ENCODE measurements at places on chromosomes 2 and 18. TPM values are rescaled to one million over a fixed set of nuclear protein-coding genes. Genes with fewer than 3 reads are reported as not detected.

GRCh38 chr18:26082475-26082874, 7.9 kb downstream of the SS18 start:
- no peaks in the 10 kb centered on the region for H3K4me1 ChIP-seq
- peaks cover 4% of the 10 kb centered on the region for H3K36me3 ChIP-seq
- no peak overlapping the region for H3K27ac ChIP-seq
- no peaks in the 10 kb centered on the region for H3K27me3 ChIP-seq

DNA sequence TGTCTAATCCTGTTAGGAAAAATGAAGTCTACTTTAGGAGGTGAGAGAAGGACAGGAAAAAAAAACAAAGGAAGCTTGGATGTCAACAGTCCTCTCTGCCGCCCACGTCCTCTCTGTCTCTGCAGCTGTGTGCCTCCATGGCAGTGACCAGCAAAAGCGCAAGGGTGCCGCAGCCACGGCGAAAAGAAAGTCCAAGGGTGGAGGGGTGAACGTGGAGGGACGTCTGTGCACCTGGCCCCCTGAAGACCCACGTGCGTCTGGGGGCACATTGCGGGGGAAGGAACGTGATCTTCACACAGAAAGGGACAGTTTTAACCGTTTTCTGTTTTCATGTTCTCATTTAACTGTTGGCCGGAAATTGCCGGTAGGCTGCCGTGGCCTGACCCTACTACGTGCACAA, 152.7 kb downstream of the MBP start:
- H3K27ac ChIP-seq, result no peak overlapping the region
- no peaks in the 10 kb centered on the region for H3K36me3 ChIP-seq
- no peaks in the 10 kb centered on the region for H3K27me3 ChIP-seq

DNA sequence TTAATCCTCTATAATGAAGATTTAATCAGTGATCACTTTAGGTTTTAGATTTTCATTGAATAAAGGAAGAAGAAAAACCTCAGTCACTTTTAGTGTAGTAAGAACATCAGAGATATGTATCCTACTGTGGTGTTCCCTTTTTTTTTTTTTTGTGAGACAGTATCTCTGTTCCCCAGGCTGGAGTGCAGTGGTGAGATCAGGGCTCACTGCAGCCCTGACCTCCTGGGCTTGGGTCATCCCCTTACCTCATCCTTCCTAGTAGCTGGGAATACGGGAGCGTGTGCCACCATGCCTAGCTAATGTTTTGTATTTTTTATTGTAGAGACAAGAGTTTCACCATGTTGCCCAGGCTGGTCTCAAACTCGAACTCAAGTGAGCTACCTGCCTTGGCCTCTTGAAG, 5.1 kb downstream of the SLC39A10 start:
- no peak overlapping the region for H3K27ac ChIP-seq
- DNase-seq, result no peak
- H3K36me3 ChIP-seq, result peaks cover 6% of the 10 kb centered on the region
- peaks cover 44% of the 10 kb centered on the region for H3K4me1 ChIP-seq

DNA sequence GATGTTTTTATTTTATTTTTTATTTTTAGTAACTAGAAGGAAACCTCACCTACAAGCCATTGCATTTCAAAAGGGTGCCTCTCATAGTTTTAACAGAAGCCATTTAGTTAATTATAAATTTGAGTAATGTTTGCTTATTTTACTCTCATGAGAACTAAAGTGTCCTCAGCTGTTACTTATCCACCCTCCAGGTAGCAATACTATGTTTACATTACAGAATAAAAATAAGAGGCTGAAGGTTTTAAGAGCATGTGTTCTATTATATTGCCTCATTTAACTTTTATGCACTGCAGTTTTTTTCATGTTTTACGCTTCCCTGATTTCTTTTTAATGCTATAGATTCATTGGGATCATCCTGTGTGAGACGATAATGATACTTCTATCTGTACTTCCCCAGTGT, 235.5 kb downstream of the THSD7B start:
- no peak overlapping the region for H3K27ac ChIP-seq
- H3K36me3 ChIP-seq, result no peaks in the 10 kb centered on the region
- no peak for DNase-seq
- H3K4me3 ChIP-seq, result no peak overlapping the region

- no peak overlapping the region for H3K27ac ChIP-seq
- DNase-seq, result no peak
- H3K27me3 ChIP-seq, result no peaks in the 10 kb centered on the region
- no peaks in the 10 kb centered on the region for H3K4me1 ChIP-seq
- no peak overlapping the region for H3K4me3 ChIP-seq
These were observed 372.5 kb downstream of the RIT2 start for GRCh38 chr18:42742969-42743368.

- H3K4me3 ChIP-seq, result no peak overlapping the region
- H3K27ac ChIP-seq, result no peak overlapping the region
- no peaks in the 10 kb centered on the region for H3K36me3 ChIP-seq
These were observed 61.4 kb downstream of the TXNL1 start for GRCh38 chr18:56576826-56577573.

DNA sequence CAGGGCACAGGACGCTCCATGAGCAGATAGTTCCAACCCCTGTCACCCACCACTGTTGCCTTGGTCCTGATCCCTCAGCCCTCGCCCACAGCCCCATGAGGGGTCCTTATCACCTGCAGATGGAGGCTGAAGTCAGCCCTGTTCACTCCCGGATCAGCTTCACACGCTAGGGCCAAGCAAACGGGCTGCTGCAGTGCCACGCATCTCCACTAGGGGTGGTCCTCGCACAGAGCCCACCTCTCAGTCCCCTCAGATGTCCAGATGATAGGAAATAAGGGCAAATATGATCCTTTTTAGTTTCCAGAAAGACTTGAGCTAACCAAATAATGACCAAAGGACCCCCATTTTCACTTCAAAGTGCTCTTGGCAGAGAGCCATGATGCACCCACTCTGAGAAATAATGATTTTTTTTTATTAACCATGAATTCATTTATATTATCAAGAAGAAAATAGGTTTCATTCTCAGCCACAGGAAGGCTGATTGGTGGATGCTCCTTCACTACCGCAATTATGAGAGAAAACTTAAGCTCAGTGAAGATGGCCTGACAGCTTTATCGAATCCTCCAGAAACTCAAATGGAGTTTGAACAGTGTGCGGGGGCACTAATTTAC, 71.9 kb upstream of the KLHL29 start:
- no peaks in the 10 kb centered on the region for H3K27me3 ChIP-seq
- H3K4me1 ChIP-seq, result no peaks in the 10 kb centered on the region
- H3K4me3 ChIP-seq, result no peak overlapping the region
- DNase-seq, result no peak
- H3K36me3 ChIP-seq, result no peaks in the 10 kb centered on the region
- no peak overlapping the region for H3K27ac ChIP-seq

DNA sequence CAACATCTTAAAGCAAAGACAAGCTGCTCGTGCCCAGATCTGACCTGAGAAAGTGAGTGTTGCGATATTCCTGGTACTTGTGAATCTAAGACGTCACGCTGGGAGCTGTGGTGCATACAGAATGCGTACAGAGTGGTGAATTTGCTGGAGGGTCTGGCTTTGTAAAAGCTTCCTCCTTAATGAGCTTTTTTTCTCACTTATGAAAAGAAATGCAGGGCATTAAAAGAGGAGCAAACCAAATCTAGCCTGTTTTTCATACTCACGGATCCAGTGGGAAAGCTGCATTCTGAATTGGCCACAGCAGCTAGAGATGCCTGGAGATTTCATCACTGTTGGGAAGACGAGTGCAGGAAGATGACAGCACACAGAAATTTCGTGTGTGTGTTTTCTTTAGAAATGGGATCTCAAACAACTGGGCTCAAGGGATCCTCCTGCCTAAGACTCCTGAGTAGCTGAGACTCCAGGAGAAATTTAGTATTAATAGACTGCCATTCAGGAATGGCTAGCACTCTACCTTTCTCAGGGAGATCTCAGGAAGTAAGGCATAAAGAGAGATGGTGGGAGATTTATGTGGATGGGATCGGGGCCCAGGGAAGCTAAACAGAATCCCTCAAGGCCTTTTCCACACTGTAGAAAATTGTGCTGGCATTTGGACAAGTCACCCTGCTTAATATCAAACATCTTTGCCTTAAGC, 181.3 kb downstream of the ALPK2 start:
- no peaks in the 10 kb centered on the region for H3K27me3 ChIP-seq
- H3K36me3 ChIP-seq, result no peaks in the 10 kb centered on the region
- no peaks in the 10 kb centered on the region for H3K4me1 ChIP-seq
- no peak overlapping the region for H3K4me3 ChIP-seq

- H3K27me3 ChIP-seq, result no peaks in the 10 kb centered on the region
- no peak overlapping the region for H3K4me3 ChIP-seq
- H3K4me1 ChIP-seq, result no peaks in the 10 kb centered on the region
- H3K27ac ChIP-seq, result no peak overlapping the region
- DNase-seq, result no peak
- H3K36me3 ChIP-seq, result no peaks in the 10 kb centered on the region
These were observed 47.0 kb downstream of the RRM2 start for GRCh38 chr2:10169581-10169980.

Gene CGREF1
- total RNA-seq, result 2.7 TPM

Gene SNRNP27
- 59.6 TPM for total RNA-seq

Gene MTX2
- 26.3 TPM for total RNA-seq

All from CD8-positive, alpha-beta memory T cell (primary cell).